ENCODE measurements at places on chromosomes 5 and 9. TPM values are rescaled to one million over a fixed set of nuclear protein-coding genes. Genes with fewer than 3 reads are reported as not detected.
A peak's percentile ranks its signal among the peaks of the same experiment; 100 is the strongest.

The PRDM9 gene
- 0.08 TPM for total RNA-seq

- no peak for DNase-seq
These were observed 40.1 kb downstream of the PHAX start for GRCh38 chr5:126640866-126641265.

DNA sequence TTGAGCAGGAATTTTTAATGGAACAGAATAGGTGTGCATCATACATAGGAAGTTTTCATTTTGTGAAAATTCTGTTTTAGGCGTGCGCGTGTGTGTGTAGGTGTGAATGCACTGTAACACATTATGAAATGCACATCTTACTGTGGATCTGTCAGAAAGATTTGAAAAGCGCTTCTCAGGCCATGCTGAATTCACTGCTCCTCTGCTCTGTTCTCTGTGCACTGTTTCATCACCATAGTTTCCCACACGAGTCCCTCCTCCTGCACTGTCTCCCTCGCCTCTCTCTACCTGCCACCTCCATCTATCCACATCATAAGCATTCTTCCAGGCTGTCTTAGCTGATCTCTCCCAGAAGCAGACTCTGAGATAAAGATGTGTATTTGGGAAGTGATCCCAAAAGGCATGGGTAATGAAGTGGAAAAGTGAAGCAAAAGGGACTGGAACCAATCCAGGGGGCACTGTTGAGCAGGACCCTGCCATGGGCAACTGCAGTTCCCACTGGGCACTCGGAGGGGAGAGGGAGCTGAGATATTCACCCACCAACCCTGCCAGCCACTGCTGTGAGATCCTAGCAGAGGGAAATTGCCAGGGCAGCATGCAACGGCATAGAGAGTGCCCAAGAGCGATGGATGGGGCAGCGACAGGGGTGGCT lies 65.9 kb downstream of the GABBR2 start:
- DNase-seq = no peak

The KIAA0825 gene
- 3.1 TPM for total RNA-seq

DNA sequence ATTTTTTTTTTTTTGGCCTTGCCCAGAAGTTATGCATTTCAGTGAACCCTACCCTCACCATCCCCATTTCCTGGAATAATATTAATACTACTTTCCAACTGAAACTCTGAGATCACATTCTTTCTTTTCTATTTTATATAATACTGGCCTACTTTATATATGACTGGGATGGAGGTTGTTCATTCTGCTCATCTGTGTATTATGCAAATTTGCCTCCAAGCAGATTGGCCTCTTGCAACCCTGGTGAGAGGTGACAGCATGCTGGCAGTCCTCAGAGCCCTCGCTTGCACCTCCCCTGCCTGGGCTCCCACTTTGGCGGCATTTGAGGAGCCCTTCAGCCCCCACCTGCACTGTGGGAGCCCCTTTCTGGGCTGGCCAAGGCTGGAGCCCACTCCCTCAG lies 35.4 kb downstream of the CDKN2A start:
- DNase-seq = no peak

- no peak for DNase-seq
These were observed 112.5 kb upstream of the ZNF366 start for GRCh38 chr5:72619677-72620076.

GRCh38 chr5:141041427-141041785 lies 9.8 kb upstream of the PCDHB1 start:
- no peak for DNase-seq

GRCh38 chr5:40206030-40206429 lies 473.7 kb upstream of the PTGER4 start:
- DNase-seq = no peak

DNA sequence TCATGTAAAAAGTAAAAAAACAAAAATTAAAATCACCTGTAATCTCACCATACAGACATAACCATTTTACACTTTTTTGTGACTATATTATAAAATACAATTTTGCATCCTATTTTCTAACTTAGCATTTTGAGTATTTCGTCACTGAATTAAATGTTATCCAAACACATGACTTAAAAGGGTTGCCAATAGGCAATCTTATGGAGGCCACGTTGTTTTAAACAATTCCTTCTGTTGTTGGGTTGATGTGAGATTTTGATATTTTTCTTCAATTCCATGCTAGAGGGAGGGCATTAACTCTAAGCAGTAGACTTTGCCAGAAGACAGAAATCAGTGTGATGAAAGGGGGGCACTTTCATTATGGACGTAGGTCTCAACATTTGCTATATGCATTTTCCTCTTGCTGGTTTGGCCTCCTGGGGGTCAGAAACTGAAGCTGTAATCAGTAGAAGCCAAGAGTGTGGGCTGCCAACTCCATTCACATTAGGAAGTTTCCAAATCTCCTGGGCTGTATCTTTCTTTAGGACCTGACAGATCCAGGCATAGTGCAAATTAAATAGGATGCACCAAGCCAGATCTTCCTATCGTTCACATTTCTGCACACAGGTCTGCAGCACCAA lies 614.2 kb upstream of the CLINT1 start:
- no peak for DNase-seq

GRCh38 chr5:171521219-171521633 lies 101.8 kb downstream of the FGF18 start:
- DNase-seq = no peak

DNA sequence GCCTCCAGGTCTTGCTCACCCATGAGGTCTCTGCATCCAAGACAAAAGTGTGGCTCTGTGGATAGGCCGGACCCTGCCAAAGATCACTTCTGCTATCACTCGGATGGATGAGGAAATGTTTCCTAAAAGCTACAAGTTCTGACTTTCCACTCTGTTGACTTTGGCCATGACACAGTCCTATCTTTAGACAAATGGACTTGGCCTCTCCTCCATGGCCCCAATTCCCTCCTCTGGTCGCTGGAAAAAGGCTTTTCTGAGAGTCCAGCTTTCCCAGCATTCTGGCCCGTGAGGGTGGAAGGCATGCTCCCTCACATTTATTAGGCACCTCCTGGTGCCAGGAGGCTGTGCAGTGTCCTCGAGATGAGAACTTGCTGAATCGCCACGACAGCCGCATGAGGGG lies 83.1 kb downstream of the COL27A1 start:
- DNase-seq = peak; percentile 67

Measured in left lobe of liver (tissue), 2 donors.